Vagina (tissue), 2 donors: ENCODE measurements at places on chromosomes 1 and 21. TPM values are rescaled to one million over a fixed set of nuclear protein-coding genes. Genes with fewer than 3 reads are reported as not detected.

DNA sequence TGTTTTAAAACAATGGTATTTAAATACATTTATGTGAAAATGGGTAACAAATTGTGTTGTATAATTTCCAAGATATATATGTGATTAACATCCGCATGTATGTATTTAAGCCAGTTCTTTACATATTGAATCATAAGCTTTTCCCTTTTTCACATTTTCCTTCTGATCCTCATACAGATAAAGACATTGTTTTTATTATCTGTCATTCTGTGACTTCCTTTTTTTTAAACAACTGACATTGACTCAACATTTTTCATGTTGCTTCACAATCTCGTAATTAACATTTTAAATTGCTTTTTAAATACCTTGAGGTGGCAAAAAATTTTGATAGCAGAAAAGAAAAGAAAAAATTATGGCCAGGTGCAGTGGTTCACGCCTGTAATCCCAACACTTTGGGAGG, 1.4 kb downstream of the STXBP3 start:
- H3K4me3 ChIP-seq: no peak overlapping the region
- peaks cover 7% of the 10 kb centered on the region for H3K36me3 ChIP-seq
- H3K4me1 ChIP-seq: peaks cover 56% of the 10 kb centered on the region
- no peak for DNase-seq

- H3K4me1 ChIP-seq: no peaks in the 10 kb centered on the region
- DNase-seq: no peak
- H3K4me3 ChIP-seq: no peak overlapping the region
- H3K27ac ChIP-seq: no peak overlapping the region
- H3K36me3 ChIP-seq: no peaks in the 10 kb centered on the region
Measured at GRCh38 chr1:236489710-236490377, 33.9 kb upstream of the LGALS8 start.

GRCh38 chr21:14056771-14057191, 154.0 kb downstream of the LIPI start:
- no peaks in the 10 kb centered on the region for H3K4me1 ChIP-seq
- H3K27ac ChIP-seq: no peak overlapping the region
- no peak overlapping the region for H3K4me3 ChIP-seq
- no peaks in the 10 kb centered on the region for H3K36me3 ChIP-seq
- H3K27me3 ChIP-seq: no peaks in the 10 kb centered on the region

GRCh38 chr1:81802707-81803430, 2.1 kb downstream of the ADGRL2 start:
- DNase-seq: peak; percentile 88
- H3K36me3 ChIP-seq: no peaks in the 10 kb centered on the region
- H3K27ac ChIP-seq: peak overlapping the region; percentile 94
- peaks cover 19% of the 10 kb centered on the region for H3K4me1 ChIP-seq

- no peaks in the 10 kb centered on the region for H3K27me3 ChIP-seq
- no peak overlapping the region for H3K27ac ChIP-seq
- no peaks in the 10 kb centered on the region for H3K36me3 ChIP-seq
- no peaks in the 10 kb centered on the region for H3K4me1 ChIP-seq
- H3K4me3 ChIP-seq: no peak overlapping the region
Measured at GRCh38 chr1:204791453-204792353, 79.0 kb upstream of the NFASC start.

GRCh38 chr1:38918568-38918967, 23.1 kb downstream of the RHBDL2 start:
- no peak for DNase-seq
- H3K27ac ChIP-seq: no peak overlapping the region
- H3K4me1 ChIP-seq: no peaks in the 10 kb centered on the region
- no peaks in the 10 kb centered on the region for H3K27me3 ChIP-seq
- no peak overlapping the region for H3K4me3 ChIP-seq

DNA sequence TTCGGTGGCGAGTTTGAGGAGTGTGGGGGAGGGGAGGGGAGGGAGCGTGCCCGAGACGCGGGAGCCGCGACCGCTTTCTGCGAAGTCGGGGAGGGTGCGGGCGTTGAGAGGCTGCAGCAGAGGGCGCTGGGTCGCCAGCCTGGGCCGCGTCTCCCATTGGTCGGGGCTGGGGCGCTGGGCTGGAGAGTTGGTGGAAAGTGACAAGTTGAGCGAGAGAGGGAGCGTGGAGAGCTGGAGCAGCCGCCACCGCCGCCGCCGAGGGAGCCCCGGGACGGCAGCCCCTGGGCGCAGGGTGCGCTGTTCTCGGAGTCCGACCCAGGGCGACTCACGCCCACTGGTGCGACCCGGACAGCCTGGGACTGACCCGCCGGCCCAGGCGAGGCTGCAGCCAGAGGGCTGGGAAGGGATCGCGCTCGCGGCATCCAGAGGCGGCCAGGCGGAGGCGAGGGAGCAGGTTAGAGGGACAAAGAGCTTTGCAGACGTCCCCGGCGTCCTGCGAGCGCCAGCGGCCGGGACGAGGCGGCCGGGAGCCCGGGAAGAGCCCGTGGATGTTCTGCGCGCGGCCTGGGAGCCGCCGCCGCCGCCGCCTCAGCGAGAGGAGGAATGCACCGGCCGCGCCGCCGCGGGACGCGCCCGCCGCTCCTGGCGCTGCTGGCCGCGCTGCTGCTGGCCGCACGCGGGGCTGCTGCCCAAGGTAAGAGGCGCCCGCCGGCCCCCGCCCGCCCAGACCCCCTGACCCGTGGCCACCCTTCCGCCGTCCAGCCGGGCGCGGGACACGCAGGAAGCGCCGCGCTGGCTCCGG, at the start of gene ROR1:
Gene ROR1, plus strand, starts transcription at position 203 of the 802 bp plus-strand sequence.
- no peaks in the 10 kb centered on the region for H3K36me3 ChIP-seq
- no peak for DNase-seq
- peak within 1 kb of the TSS; percentile 93 for H3K27ac ChIP-seq
- peaks cover 23% of the 10 kb centered on the region for H3K4me1 ChIP-seq

DNA sequence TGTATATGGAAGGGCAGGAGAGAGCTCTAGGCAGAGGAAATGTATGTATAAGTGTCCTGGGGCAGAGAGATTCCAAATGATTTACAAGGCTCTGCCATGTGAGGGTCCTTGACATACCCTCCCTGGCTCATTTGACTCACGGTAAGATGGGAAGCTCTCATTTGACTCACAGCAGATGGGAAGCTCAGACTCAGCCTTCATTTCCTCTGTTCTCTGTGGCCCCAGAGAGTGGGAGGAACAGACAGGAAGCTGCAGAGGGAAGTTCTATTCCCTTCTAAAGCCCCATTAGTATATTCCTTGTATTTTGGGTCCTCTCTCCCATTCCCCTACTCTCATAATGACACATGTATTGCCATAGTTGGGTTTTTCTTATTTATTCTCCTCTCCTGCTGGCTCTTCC, 44.9 kb downstream of the FOXD2 start:
- DNase-seq: no peak
- no peaks in the 10 kb centered on the region for H3K27me3 ChIP-seq
- peaks cover 9% of the 10 kb centered on the region for H3K4me1 ChIP-seq
- no peak overlapping the region for H3K27ac ChIP-seq
- H3K4me3 ChIP-seq: no peak overlapping the region

GRCh38 chr1:2904191-2904590, 102.7 kb upstream of the TTC34 start:
- no peak overlapping the region for H3K27ac ChIP-seq
- no peaks in the 10 kb centered on the region for H3K4me1 ChIP-seq
- no peaks in the 10 kb centered on the region for H3K36me3 ChIP-seq

DNA sequence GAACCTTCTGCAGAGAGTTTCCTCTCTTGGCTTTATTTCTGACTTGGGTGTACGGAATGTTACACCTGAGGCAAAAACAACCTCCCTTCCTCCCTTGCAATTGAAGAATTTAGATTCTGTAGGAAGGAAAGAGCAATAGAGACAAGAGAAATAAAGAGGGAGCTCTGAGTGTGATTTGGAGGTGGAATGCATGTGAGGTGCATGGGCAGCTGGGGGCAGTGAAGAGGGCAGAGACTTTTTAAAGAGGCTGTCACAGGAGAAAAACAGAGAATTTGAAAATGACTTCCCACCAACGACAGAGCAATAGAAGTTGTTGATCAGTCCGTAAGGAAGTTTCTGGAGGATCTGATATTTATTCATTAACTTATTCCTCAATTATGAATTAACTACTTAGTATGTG, 172.0 kb upstream of the B3GALT2 start:
- H3K27me3 ChIP-seq: no peaks in the 10 kb centered on the region
- no peak for DNase-seq
- H3K4me3 ChIP-seq: no peak overlapping the region
- H3K36me3 ChIP-seq: no peaks in the 10 kb centered on the region

GRCh38 chr1:93164816-93165215, 15.4 kb downstream of the TMED5 start:
- H3K4me3 ChIP-seq: no peak overlapping the region
- H3K4me1 ChIP-seq: peaks cover 8% of the 10 kb centered on the region
- no peaks in the 10 kb centered on the region for H3K36me3 ChIP-seq
- H3K27me3 ChIP-seq: no peaks in the 10 kb centered on the region
- no peak for DNase-seq

DNA sequence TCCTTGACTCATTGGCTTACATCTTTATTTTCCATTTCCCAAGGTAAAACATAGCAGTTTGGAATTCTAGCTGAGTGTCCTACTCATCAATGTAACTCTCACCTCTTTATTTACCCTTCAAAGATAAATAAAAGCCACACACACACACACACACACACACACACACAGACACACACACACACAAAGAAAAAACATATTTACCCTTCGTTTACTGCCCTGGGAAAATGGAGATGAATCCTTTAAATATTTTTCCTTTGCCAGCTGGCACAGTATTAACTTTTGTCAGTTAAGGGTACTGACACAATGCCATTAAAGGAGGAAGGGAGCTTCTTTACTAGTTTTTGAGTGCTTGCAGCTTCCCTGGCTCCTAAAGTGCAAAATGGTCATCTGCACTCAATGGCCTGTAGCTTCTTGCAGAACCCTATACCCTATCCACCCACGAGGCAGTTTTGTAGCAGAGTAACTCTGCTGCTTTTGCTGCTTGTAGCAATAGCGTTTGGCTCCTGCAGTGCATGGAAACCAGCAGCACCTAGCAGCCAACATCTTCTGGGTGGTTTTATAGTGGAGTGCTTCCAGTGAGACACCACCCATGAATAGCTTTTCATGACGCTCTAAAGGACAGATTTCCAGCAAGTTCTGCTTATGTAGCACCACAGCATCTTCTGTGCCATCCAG, 103.7 kb downstream of the HS2ST1 start:
- DNase-seq: no peak
- no peaks in the 10 kb centered on the region for H3K27me3 ChIP-seq
- no peak overlapping the region for H3K4me3 ChIP-seq
- no peak overlapping the region for H3K27ac ChIP-seq
- no peaks in the 10 kb centered on the region for H3K36me3 ChIP-seq
- no peaks in the 10 kb centered on the region for H3K4me1 ChIP-seq

DNA sequence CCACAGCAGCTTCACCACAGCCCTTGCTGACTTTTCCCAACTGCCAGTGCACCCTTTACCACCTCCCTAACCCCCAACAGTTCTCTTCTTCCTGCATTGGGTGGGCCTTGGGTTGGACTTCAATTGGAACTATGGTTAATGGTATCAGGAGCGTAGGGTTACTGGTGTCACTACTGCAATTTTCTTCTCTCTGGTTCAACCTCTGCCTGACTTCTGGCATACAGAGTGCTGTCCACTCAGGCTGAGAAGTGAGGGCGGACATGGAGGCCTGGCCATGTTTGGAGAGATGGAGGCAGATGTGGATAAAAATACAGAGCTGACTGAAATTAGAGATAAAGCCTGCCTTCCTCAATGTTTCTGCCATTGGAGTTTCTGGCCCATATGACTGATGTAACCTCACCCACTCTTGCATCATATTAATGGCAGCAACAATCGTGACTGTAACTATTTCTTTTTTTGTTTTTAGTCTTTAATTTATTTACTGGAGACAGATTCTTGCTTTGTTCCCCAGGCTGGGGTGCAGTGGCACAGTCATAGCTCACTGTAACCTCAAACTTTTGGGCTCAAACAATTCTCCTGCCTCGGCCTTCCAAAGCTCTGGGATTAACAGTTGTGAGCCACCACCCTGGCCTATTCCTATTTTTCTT, 87.8 kb downstream of the NAV1 start:
- no peak for DNase-seq
- H3K4me1 ChIP-seq: no peaks in the 10 kb centered on the region
- H3K27me3 ChIP-seq: no peaks in the 10 kb centered on the region
- H3K4me3 ChIP-seq: no peak overlapping the region
- no peak overlapping the region for H3K27ac ChIP-seq

DNA sequence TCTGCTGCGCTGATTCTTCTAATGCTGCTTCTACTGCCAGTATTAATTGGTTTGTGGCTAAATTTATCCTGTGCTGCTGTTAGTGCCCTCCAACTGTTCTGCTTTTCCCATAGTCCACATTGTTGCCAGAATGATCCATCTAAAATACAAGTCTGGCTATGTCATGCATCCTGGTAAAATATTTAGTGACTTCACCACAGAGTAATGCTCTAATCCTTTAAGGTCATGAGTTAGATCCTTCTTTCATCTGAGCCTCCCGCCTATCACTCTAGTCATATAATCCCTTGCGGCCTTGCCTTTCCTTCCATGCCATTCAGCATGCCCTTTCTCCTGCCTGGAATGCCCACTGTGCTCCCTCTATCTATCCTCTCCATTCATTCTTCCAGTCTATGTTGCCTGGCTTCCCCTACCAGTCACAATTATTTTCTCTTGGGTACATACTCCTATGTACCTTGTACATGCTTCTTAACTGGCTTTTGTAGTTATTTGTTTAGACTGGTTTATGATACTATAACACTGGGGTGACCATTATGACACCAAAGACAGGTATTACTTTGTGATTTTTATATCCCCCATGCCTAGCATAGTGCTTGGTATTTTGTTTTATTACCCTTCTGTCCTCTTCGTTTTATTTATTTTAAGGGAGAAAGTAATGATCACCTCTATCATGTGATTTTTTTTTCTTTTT, 144.0 kb downstream of the MAGI3 start:
- H3K27ac ChIP-seq: no peak overlapping the region
- DNase-seq: no peak
- H3K4me3 ChIP-seq: no peak overlapping the region
- H3K36me3 ChIP-seq: no peaks in the 10 kb centered on the region
- H3K27me3 ChIP-seq: no peaks in the 10 kb centered on the region
- peaks cover 24% of the 10 kb centered on the region for H3K4me1 ChIP-seq

Gene SH2D5
- not detected for total RNA-seq

Gene ANKRD45
- not detected for total RNA-seq

Gene ASCL5
- total RNA-seq: not detected

Gene ATP1A4
- total RNA-seq: not detected

Gene PACC1
- 6.1 TPM for total RNA-seq

Gene PLA2G2A
- total RNA-seq: 515 TPM

Gene IL20
- total RNA-seq: not detected

Gene FCRL1
- 0.49 TPM for total RNA-seq

Gene RGS1
- total RNA-seq: 145 TPM

Gene GJA8
- not detected for total RNA-seq

Gene GPR25
- 5.9 TPM for total RNA-seq

Gene RBM8A
- 93.3 TPM for total RNA-seq
